WERI-Rb-1 (cell line): ENCODE measurements at places on chromosomes 5 and 9.

- DNase-seq: peak; percentile 45
Measured at GRCh38 chr5:128494516-128494915, 43.5 kb downstream of the FBN2 start.

GRCh38 chr5:104513640-104514072 lies 951.1 kb upstream of the NUDT12 start:
- DNase-seq: no peak

- DNase-seq: no peak
Measured at GRCh38 chr9:72089451-72090130, 29.2 kb upstream of the C9orf57 start.

GRCh38 chr5:52725065-52725746 lies 62.5 kb upstream of the ITGA1 start:
- no peak for DNase-seq

DNA sequence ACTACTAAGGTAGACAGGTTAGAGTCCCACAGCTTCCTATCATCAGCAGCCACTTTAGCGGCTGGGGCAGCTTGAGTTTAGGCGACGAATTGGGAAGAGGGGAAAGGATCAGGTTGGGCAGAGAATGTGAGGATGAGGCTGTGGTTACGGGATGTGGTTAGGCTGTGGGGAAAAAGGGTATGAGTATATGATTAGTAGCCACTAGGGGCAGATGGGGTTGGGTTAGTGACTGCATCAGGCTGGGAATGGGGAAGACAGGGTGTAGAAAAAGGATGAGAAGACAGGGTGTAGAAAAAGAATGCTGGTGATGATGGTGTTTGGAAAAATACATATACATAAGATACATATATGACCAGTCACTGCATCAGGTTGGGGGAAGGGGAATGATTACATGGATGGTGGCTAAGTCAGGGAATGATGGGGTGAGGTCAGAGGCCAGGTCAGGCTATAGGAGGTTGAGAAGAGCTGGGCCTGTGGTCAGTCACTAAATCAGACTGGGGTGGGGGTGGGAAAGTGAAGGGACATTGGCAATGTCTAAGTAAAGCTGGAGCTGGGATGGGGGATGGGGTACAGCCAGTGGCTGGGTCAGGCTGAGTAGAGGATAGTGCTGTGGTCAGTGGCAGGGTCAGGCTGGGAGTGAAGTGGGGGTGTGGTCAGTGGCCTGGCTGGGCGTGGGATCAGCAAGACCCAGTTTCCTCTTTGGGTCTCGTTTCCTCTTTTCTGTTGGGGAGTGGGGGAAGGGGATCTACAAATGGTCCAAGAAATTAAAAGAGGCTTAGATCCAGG lies 2.1 kb downstream of the TLN1 start:
- peak; percentile 20 for DNase-seq

- DNase-seq: no peak
Measured at GRCh38 chr5:58542709-58543108, 40.2 kb upstream of the RAB3C start.

DNA sequence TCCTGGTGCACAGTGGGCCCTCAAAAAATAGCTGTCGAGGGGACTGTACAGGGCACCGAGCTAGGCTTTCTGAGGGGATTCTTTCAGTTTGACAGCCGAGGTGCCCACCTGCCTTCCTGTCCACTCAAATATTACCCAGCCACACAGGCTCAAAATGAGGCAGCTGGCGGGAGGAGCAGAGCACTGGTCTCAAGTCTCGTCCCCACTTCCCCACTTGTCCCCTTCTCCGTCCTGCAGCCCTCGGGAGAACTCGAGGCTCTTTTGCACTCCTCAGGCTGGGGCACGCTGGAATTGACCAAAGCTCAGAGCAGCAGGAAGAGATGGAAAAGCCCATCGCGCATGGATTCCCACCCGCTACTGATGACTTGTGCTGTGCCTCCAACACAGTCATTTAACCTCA lies 185.2 kb downstream of the HSPA4 start:
- no peak for DNase-seq

DNA sequence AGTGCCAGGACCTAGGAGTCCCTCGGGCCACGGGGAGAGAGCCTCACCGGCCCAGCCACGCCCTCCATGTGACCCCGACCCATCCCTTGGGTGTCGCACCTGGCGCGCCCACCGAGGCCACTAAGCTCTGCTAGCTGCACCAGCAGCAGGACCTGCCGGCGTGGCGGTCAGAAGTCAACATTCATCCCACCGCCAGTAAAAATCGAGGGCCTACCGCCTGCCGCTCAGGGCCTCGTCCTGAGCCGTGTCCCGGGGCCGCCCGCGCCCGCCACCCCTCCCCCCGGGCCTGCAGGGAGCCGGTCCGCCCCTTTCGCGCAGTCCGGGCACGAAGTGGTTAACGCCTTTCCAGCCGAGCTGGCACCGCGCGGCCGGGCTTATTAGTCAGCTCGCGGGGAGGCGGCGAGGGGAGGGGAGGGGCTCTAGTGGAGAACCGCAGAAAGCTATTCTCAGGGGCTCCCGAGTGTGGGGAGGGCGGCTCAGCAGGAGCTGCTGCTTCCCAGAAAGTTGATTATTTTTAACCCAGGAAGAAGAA lies 124.4 kb downstream of the C9orf50 start:
- DNase-seq: peak; percentile 99

- DNase-seq: no peak
Measured at GRCh38 chr5:118545470-118545869, 442.9 kb downstream of the DTWD2 start.

- DNase-seq: no peak
Measured at GRCh38 chr9:136644593-136645351, 17.9 kb upstream of the EGFL7 start.

DNA sequence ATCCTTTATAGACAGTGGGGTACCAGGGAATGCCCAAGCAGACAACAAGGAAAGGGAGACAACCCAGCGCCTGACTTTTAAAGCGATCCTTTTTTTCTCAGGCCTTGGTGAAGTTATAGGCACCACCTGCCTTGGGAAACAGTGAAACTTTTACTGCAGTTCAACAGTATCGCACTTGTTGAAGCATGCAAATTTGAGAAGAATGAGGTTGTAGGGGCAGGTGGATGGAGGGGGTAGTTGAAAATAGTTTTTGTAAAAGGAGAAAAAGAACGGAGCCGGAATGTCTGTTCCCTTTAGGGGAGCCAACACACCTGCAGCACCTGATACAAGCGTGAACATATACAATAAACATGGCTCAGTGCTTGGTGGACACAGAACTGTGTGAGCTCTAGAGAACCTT lies 190.2 kb upstream of the NR3C1 start:
- no peak for DNase-seq

DNA sequence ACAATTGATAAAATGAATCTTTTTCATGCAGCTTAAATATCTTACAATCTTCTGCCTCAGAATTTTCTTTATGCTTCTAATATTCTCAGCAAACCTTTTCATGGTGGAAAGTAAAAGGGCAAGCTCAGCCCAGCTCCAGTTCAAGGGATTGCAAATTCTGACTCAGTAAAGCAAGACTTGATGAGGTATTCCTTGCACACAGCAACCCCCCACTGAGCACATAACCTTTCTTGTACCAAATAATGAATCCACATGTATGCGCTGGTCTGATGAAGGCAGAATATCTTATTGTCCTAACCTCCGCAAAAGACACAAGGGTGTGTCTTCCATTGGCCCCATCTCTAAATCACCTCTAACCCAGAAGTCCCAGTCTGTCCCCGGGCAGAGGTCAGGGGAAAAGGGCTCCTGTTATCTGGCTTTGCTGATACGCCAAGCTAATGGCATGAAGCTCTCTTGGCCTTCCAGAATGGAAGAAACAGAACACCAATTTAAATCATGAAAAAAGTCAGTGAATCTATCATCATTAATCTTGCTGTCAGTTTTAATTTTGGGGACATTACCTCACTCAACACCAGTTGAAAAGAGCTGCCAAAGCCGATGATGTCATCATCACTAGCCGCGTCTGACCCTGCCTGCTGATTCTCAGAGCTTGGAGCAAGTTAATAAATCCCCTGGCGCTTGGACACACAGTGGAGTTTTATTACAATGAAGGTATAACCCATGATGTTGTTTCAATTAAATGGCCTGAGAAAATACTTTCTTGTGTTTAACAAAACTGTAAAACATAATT lies 592.5 kb upstream of the CLINT1 start:
- peak; percentile 59 for DNase-seq

- peak; percentile 19 for DNase-seq
Measured at GRCh38 chr5:35938568-35939227, at the start of gene CAPSL. TSS of gene CAPSL (minus strand) at chr5:35938622. CDS start at chr5:35921120, 17,502 bp downstream.

- no peak for DNase-seq
Measured at GRCh38 chr9:1238407-1238806, 188.2 kb downstream of the DMRT2 start.

GRCh38 chr5:37667846-37668245 lies 172.0 kb downstream of the GDNF start:
- no peak for DNase-seq

DNA sequence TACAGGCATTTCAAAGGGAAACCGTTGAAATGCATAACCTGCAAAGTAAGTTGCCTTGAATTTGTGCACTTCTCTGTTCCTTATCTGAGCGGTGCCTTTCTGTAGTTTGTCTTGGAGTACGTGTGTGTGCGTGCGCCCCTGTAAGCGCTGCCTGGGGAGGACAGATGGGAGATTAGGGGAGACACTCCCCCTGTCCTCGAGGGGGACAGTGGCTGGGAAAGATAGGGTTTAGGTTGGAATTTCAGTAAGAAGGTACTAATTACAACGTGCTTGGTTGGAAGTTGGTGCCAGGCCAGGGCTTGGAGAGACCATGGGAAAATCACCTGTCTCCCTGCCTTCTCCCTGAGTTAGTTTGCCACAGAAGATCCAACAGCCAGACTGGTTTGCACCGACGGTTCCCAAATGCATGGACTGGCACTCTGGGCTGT lies 73.2 kb downstream of the PIK3R1 start:
- no peak for DNase-seq

GRCh38 chr9:35562895-35563780 lies 41.9 kb upstream of the TESK1 start:
- no peak for DNase-seq

DNA sequence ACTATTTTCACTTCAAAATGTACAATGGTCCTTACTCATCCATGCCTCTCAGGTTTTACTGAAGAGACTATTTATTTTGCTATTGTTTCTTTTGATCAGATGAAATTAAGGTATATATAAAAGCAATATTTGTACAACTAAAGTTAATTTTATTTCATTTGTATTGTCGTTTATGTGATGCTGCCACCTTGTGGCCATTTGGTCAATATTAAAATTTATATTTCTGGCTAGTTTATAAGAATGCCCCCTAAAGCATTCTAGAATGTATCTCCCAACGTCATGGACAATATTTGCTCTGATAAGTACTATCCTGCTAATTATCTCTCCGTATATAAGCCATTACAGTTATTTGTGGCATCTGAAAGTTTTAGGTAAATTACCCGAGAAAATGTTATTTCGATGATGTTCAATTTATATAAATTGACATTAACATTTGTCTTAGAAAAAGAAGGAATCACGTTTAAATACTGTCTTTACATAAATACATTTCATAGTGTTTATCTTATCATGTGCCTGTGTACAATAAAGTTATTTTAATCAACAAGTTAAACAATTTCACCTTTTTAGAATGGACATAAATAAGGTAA lies 680.0 kb downstream of the TAF11L14 start:
- DNase-seq: no peak

- peak; percentile 84 for DNase-seq
Measured at GRCh38 chr5:134184155-134185135, 7.7 kb upstream of the SKP1 start.

GRCh38 chr5:72633649-72634048 lies 126.4 kb upstream of the ZNF366 start:
- DNase-seq: no peak

DNA sequence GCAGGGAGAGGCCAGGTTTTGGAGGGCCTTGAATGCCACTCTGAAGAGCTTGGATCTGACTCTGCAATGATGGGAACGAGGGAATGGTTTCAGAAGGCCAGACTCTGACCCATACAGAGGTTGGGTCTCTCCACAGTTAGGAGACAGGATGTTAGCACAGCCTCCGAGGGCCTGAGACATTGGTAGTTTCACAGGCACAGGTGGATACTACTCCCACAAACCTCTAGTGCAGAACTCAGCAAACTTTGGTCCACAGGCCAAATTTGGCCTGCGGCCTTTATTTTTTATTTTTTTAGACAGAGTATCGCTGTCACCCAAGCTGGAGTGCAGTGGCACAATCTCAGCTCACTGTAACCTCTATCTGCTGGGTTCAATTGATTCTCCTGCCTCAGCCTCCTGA lies 2.9 kb downstream of the GNPDA1 start:
- no peak for DNase-seq

GRCh38 chr9:38318759-38319495 lies 73.6 kb upstream of the ALDH1B1 start:
- DNase-seq: no peak

GRCh38 chr5:159309689-159310433 lies 20.4 kb downstream of the IL12B start:
- DNase-seq: no peak

GRCh38 chr5:141628175-141628788 lies 8.4 kb downstream of the HDAC3 start:
- no peak for DNase-seq

DNA sequence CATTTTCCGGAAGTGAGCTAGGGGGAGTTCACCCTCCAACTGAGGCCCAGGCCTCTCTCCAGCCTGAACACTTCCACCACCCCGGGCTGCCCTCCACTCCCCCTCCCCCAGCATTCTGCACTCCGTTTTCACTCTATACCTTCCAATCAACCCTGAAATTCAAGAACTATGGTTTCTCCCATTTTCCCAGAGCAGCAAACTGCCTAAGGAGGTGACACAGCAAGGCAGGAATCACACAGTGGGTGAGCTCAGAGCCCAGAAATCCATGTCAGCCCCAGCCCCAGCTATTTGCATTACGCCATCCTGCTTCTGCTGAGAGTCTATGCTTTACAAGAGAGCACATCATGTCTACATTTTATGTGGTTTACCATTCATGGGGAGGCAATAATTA lies 11.9 kb downstream of the MSX2 start:
- no peak for DNase-seq

DNA sequence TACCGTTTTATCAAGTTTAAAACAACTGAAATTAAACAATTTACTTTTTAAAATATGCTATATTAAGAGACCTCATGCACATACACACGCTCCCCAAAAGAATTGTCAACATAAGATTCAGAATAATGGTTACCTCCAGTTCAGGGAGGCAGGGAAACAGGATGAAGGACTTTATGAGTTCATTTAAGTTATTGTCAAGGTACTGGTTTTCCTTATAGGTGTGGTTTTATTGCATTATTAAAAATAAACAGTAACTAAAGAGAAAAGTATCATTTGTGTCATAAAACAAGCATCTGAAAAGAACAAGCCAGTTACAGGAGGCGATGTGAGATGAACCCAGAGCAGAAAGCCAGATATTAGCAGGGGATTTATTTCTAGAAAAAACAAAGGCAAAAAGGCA lies 2376.7 kb downstream of the MAT2B start:
- no peak for DNase-seq

DNA sequence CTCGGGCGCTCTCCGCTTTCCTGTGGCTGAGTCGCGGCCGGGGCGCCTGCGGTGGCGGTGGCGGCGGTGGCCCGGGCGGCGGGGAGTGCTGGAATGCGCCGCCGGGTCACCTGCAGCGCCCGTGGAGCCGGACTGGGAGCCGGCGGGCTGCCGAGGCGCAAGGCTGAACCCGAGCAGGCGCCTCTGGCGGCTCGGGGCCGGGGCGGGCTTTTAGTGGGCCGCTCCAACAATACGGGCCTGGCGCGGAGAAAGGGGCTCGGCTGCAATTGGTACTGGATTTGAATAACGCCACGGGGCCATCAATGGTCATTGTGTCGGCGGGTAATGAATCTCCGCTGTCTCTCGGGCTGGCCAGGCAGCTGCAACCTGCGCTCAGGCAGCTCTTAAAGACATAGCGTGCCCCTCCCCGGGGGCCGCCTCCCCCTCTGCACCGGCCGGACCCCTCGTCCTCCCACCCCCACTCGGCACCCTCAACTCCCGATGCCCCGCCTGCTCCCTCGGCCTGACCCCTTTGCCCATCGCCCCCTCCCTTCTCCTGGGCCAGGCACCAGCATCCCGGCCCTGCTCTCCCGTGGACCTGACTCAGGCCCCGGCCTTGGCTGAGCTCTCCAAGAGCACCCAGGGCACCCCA lies 22.1 kb downstream of the URM1 start:
- no peak for DNase-seq
